ENCODE measurements at places on chromosomes 4 and X.

DNA sequence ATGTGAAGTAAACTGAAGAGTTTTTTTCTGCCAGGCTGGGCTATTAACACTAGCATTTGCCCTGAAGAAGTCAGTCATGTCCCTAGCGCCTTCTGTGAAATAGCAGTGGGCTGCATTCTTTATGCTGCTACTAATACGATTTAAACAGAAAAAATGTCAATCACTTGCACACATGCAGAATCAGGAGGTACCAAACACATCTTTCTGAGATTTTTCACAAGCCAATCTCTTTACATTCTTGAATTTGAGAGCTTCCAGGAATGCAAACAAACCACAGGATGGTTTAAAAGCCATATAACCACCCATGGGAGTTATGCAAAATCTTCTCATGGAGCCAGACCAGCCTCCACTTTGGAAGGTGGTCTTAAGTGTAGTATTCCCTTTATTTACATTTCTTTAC is 220.1 kb downstream of the IQCM start:
- DNase-seq = no peak

GRCh38 chr4:100581337-100581736 is 63.5 kb upstream of the EMCN start:
- no peak for DNase-seq

DNA sequence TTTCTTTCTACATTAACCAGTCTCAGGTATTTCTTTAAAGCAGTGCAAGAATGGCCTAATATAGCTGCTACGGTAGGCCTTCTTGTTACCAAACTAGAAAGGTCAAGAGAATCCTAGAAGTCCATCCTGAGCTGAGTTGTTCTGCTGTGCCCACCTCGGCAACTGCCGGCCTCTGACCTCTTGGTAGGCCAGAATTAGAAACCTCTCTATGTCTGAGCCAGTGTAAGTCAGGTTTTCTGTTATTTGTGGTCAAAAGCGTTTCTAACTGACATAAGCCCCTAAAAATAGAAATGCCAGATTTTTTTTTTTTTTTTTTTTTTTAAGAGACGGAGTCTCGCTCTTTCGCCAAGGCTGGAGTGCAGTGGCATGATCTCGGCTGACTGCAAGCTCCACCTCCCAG is 43.1 kb downstream of the SOWAHB start:
- DNase-seq = no peak

- DNase-seq = peak; percentile 96
Observed at GRCh38 chr4:150591406-150591805, 9.5 kb downstream of the MAB21L2 start.

DNA sequence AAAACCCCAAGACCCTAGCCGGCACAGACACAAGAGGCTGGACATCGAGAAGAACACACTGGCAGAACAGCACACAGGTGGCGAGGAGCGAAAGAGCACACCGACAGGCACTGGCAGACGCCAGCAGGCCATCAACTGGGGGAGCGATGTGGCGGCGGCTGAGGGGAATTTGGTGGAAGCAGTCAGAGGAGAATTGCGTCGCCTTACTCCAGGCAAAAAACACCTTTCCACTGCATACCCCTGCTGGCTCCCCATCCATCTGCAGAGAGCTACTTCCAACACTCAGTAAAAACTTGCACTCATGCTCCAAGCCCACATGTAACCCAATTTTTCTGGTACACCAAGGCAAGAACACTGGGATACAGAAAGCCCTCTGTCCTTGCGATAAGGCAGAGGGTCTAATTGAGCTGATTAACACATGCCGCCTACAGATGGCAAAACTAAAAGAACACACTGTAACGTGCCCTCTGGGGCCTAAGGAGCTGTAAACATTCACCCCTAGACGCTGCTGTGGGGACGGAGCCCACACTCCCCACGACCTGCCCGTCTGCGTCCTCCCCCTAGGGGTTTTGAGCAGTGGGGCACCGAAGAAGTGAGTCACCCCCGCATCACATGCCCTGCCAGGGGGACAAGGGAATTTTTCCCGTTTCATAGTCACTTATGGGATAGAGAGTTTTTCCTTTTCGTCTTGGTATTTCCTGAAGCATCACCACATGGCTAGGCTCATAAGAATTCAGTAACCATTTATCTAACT is 262.3 kb downstream of the KCTD8 start:
- peak; percentile 0 for DNase-seq

GRCh38 chr4:26782830-26783202 is 77.8 kb upstream of the STIM2 start:
- no peak for DNase-seq

DNA sequence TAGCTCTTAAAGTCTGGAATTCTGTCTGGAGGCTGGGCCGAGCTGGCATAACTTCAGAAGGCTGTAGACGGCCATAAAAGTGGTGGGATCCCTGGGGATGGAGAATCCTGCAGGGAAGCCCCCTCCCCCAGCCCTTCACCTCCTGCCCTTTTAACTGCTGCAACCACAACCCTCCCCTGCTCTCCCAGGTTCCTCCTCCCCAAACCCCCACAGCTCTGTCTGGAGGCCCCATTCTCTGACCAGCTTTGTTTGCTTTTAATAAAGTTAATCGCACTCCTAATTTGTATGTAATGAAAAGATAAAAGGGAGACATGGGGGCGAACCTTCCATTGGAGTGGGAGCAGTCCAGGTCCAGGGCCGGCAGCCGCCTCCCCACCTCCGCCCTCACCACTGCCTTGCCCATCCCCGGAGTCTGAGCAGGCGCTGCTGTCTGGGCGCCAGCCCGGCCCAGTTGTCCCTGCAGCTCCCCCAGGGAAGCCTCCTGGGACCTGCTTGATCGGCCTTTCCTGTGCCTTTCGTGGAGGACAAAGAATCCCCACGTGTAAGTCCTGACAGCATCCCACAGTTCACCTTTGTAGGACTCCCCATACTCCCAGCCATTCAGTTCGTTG is 84.3 kb downstream of the PJA1 start:
- DNase-seq = peak; percentile 55

DNA sequence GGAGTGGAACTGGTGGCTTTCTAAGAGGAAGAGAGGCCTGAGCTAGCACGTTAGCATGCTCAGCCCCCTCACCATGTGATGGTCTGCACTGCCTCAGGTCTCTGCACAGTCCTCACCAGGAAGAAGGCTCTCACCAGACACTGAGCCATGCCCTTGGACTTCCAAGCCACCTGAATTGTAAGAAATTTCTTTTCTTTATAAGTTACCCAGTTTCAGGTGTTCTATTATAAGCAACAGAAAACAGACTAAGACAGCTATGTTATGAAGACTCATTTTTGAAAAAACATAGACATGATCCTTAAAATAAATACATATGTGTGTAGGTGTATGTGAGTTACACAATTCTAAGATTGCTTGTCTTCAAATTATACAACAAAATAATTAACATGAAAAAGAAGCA is 74.7 kb downstream of the CEP44 start:
- no peak for DNase-seq

- DNase-seq = peak; percentile 84
Observed at GRCh38 chr4:67198727-67199126, 346.6 kb downstream of the CENPC start.

DNA sequence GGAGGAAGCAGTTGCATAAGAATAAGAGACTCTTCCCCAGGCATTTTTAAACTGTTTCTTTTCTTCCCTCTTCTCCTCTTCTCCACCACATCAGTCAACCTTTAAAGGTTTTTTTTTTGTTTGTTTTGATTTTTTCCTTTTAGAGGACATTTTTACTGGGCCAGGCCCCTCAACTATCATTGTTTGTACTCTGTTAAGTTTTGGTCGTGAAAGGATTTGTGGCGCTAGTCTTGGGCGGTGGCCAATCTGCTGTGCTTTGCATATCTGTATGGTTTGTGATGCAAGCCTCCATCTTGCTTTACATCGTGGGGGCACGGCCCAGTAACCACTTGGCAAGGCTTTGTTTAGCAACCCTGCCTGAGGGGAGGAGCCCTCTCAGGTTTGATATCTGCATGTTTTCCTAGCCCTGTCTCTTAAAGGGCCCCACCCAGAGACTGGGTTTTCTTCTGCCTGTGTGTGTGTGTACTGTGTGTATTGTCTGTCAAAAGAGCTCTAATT is 101.9 kb upstream of the SLITRK2 start:
- no peak for DNase-seq
